ENCODE measurements at places on chromosomes 7 and 10.

DNA sequence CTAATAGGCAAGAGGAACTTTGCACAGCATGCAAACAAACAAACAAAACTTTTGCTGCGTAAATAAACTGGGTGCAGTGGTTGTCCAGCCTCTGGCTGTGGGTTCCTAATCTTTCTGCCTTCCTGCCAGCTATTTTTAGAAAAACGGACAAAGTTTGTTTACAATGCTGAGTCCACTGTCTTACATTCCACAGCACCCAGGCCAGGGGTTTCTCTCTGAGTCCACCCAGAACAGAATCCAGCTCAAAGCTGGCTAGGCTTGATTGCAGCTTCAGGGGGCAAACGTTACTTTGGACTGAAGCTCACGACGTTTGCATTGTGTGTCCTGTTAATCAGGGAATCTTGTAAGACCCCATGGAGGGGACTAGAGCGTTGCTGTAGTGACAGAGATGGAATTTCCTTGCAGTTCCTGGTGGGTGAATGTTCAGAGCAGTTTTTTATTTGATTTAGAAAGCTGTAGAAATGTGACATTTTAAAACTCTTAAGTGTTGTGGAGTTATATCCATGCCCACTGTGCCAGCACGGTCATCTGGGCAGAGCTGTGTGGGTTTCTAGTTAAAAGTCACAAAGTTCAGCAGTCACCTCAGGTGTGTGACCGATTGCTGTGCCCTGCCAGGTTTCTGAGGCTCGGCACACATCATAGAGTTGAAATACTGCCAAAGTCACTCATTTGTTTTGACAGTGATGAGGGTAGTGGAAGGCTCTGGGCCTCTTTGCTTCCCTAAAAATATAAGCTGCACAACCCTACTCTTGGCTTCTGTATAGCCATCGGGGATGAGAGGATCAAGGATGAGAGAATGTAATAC lies 247.0 kb downstream of the STK31 start:
- H3K4me3 ChIP-seq, result no peak overlapping the region
- H3K27me3 ChIP-seq, result peaks cover 12% of the 10 kb centered on the region
- no peaks in the 10 kb centered on the region for H3K36me3 ChIP-seq
- no peaks in the 10 kb centered on the region for H3K4me1 ChIP-seq

DNA sequence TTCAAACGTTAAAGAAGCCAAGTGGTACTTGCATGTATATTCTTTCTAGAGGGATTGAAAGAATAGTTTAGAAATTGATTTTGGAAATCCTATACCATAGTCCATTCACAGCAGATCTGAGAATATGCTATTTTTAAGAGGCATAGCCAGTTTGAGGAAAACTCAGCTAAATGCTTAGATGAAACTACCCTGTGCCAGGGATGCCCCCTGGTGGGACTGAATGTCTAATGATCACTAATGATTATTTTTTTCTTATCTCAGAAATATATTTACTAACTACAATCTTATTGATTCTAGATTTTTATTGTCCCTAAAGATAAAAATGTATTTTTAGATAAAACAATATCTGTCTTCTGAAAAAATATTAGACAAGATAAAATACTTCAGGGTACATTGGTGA lies 844.9 kb upstream of the PHF14 start:
- H3K36me3 ChIP-seq, result no peaks in the 10 kb centered on the region
- H3K4me1 ChIP-seq, result no peaks in the 10 kb centered on the region
- no peak overlapping the region for H3K27ac ChIP-seq
- no peak for DNase-seq
- no peak overlapping the region for H3K4me3 ChIP-seq

- no peak overlapping the region for H3K4me3 ChIP-seq
- no peak overlapping the region for H3K27ac ChIP-seq
- no peaks in the 10 kb centered on the region for H3K36me3 ChIP-seq
- peaks cover 16% of the 10 kb centered on the region for H3K27me3 ChIP-seq
These were observed 321.0 kb downstream of the TCERG1L start for GRCh38 chr10:130990486-130990885.

DNA sequence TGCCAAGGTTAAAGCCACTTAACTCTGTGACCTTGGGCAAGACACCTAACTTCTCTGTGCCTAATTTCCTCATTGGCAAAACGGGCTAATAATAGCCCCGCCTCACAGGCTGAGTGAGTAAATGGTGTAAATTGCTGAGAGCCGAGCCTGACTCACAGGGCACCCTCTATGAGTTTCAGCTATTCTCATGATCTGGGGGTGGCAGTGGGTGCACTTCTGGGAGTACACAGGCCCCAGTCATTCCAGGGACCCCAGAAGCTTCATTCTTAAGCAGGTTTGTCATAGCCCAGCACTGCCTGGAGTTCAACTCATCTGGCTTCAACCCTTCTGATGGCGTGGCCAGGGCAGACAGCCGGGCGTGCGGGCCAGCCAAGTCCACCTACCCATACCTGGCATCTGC lies 137.2 kb downstream of the GRID1 start:
- no peak for DNase-seq
- H3K4me1 ChIP-seq, result peaks cover 9% of the 10 kb centered on the region
- H3K27ac ChIP-seq, result no peak overlapping the region
- no peak overlapping the region for H3K4me3 ChIP-seq
- no peaks in the 10 kb centered on the region for H3K36me3 ChIP-seq

DNA sequence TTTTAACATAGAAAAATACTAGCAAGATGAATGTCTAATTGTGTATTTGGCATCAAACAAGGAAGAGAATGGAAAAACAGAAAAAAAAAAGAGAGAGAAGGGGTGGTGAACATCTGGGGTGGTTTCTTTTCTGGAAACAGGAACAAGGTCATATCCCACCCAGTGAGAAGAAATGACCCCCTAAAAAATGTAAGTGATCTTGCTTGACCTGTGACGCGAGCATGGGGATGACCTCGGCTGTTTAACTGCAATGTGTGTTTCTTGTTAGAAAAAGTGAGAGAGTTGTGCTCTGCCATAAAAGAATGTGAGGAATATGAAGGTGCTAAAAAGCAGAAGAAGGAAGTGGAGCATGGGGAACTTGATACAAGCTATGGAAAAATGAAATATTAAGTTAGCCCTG lies 258.5 kb downstream of the AGMO start:
- no peak overlapping the region for H3K27ac ChIP-seq
- no peak overlapping the region for H3K4me3 ChIP-seq
- H3K36me3 ChIP-seq, result no peaks in the 10 kb centered on the region
- H3K4me1 ChIP-seq, result no peaks in the 10 kb centered on the region
- H3K27me3 ChIP-seq, result no peaks in the 10 kb centered on the region

DNA sequence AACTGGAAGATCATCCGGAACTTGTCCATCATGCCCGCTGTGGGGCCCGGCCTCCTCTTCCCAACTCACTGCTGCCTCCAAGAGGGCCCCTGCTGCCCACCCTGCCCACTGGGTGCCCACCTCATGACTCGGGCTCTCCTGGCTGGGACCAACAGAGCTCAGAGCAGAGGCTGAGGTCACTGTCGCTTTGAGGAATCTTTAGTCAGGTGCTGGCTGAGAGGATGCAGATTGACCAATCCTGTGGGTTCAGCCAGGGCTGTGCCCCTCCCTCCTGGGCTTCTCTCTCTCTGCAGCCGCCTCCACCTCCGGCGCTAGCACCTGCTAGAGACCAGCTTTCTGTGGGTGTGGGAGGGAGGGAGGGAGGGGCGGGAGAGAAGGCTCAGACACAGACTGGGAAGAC lies at the start of gene CALHM1:
CALHM1 (minus strand) TSS at position 181 of the 400 bp plus-strand sequence; CDS start at position 32, 149 bp downstream.
- DNase-seq, result no peak
- no peaks in the 10 kb centered on the region for H3K36me3 ChIP-seq
- no peaks in the 10 kb centered on the region for H3K27me3 ChIP-seq

GRCh38 chr10:120810298-120810697 lies 40.9 kb upstream of the WDR11 start:
- no peak for DNase-seq
- H3K27ac ChIP-seq, result no peak overlapping the region
- peaks cover 55% of the 10 kb centered on the region for H3K27me3 ChIP-seq
- H3K36me3 ChIP-seq, result no peaks in the 10 kb centered on the region
- no peaks in the 10 kb centered on the region for H3K4me1 ChIP-seq
- H3K4me3 ChIP-seq, result no peak overlapping the region

DNA sequence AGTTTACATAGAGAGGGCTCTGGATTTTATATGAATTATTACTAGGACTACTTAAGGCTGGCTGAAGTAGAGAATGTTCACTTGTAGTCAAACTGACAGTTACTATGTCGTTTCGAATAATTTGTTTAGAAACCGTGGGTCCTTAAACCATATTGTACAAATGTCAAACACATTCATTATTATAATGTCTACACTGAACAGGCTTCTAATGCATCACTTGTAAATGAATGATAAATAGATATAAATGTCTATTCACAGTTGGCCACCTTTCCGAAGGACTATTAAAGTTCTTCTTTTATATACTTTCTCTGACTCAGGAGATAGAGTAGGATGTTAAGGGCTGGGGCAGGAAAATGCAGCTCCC lies 95.3 kb downstream of the SEMA3D start:
- no peaks in the 10 kb centered on the region for H3K27me3 ChIP-seq
- no peak for DNase-seq
- no peak overlapping the region for H3K27ac ChIP-seq
- no peaks in the 10 kb centered on the region for H3K36me3 ChIP-seq
- no peaks in the 10 kb centered on the region for H3K4me1 ChIP-seq

- peaks cover 33% of the 10 kb centered on the region for H3K27me3 ChIP-seq
- H3K4me1 ChIP-seq, result peaks cover 2% of the 10 kb centered on the region
- peaks cover 2% of the 10 kb centered on the region for H3K36me3 ChIP-seq
- no peak for DNase-seq
These were observed 33.7 kb downstream of the AP5Z1 start for GRCh38 chr7:4809091-4809591.
